Natural killer cell (primary cell): ENCODE measurements at places on chromosomes 7 and 10. TPM values are rescaled to one million over a fixed set of nuclear protein-coding genes. Genes with fewer than 3 reads are reported as not detected.

The AZGP1 gene
- not detected for total RNA-seq

The PTPN20 gene
- total RNA-seq, result 1.6 TPM

The FAM204A gene
- 73.2 TPM for total RNA-seq

The DKK1 gene
- not detected for total RNA-seq

The ACSL5 gene
- 53.7 TPM for total RNA-seq

The KIAA1549 gene
- total RNA-seq, result 0.09 TPM

The ZP3 gene
- 12.9 TPM for total RNA-seq

The ZNF503 gene
- 1.2 TPM for total RNA-seq

The AGR2 gene
- total RNA-seq, result not detected

The C10orf143 gene
- total RNA-seq, result 7.1 TPM

The ZNF853 gene
- total RNA-seq, result 9.7 TPM

The TEX47 gene
- total RNA-seq, result not detected

The FKBP6 gene
- not detected for total RNA-seq

The SRGN gene
- 778 TPM for total RNA-seq

The VSTM2A gene
- not detected for total RNA-seq

The PDE1C gene
- not detected for total RNA-seq

The INMT gene
- total RNA-seq, result 0.56 TPM

The POU6F2 gene
- total RNA-seq, result not detected

The CCDC186 gene
- total RNA-seq, result 51.1 TPM

The SLC39A12 gene
- not detected for total RNA-seq

The VPS41 gene
- total RNA-seq, result 67.3 TPM

The HECW1 gene
- total RNA-seq, result not detected

The CALML5 gene
- total RNA-seq, result not detected

The APBB1IP gene
- total RNA-seq, result 92.5 TPM

The NODAL gene
- total RNA-seq, result not detected

The CABCOCO1 gene
- not detected for total RNA-seq

The POLR2J2 gene
- total RNA-seq, result 63.8 TPM

The CAMK2B gene
- 0.70 TPM for total RNA-seq

The NEBL gene
- 1.1 TPM for total RNA-seq

The VIPR2 gene
- total RNA-seq, result 4.9 TPM

The AQP1 gene
- total RNA-seq, result 0.50 TPM

The ELMO1 gene
- total RNA-seq, result 147 TPM
